COR-L47 (cell line): ENCODE measurements at places on chromosomes 12 and 14.

DNA sequence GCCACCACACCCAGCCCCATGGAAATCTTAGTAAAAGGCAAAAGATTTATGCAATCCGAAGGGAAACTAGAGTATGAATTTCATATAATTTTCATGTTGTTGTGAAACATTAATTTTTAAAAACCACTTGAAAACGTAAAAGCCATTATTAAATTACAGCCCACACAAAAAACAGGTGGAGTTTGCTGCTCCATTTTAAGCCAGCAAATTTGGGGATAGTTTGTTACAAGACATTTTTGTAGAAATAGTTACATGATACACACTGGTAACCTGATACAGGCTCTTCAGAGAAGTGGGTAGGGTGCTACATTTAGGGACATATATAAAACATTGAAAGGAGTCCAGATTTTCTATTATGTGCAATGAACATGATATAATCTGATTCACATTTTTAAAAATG is 17.6 kb downstream of the GNPTAB start:
- DNase-seq, result no peak

- no peak for DNase-seq
Observed at GRCh38 chr12:30134229-30134628, 350.5 kb upstream of the TMTC1 start.

DNA sequence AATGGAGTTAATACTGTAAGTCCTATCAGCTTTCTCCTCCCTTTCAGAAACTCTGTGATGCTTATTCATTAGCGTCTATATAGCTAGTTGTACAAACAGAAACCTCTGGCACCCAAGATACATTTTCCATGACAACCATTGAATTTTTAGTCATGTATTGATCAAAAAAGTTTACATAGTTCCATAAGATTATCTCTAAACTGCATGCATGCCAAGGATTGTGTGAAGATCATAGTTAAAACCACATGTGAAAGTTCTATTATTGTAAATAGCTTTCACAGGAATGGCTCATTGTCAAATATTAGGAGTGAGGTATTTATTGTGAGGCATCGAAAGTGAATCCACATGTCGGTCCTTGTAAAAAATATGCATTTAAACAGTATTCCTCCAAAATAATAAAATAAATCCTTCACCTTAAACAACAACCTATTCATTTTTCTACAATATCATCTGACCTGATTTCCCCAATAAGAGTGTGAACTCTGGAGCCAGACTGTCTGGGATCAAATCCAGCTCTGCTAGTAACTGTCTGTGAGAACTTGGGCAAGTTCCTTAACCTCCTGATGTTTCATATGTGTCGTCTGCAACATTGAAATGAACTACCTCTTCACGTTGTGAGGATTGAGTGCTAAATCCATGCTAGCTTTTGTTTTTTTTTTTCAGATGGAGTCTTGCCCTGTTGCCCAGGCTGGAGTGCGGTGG is 10.6 kb upstream of the CDKL1 start:
- DNase-seq, result no peak

GRCh38 chr14:67221248-67221981 is 19.8 kb upstream of the PALS1 start:
- no peak for DNase-seq

- no peak for DNase-seq
Observed at GRCh38 chr12:5913387-5913786, 31.7 kb downstream of the ANO2 start.

DNA sequence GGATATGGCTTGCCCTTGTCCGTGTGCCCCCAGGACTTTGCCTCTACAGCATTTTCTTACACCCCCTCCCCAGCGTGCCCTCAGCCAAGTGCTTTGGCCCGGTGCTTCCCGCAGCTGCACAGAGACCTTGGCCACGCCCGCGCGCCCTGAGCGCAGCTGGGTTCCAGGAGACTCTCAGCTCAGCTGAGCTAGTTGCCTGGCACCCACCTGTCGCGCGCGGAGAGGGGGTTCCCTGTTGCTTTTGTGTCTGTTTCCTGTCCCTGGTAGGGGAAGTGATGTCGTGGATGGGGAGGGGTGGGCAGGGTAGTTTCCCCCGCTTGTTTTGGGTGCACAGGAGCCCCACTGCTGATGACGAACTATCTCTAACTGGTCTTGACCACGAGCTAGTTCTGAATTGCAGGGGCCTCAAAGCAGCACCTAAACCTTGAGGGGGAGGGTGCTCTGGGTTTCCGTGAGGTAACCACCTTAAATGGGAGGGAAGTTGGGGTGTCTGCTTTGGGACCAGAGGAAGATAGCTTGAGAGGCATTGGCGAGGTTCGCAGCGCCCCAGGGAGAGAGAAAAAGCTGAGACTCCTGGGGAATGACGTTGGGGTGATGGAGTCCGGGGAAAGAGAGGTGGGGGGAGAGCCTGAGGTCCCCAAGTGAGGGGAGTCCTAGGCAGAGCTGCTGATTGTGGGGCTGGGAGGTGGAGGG is 1.5 kb downstream of the DIO3 start:
- peak; percentile 77 for DNase-seq

DNA sequence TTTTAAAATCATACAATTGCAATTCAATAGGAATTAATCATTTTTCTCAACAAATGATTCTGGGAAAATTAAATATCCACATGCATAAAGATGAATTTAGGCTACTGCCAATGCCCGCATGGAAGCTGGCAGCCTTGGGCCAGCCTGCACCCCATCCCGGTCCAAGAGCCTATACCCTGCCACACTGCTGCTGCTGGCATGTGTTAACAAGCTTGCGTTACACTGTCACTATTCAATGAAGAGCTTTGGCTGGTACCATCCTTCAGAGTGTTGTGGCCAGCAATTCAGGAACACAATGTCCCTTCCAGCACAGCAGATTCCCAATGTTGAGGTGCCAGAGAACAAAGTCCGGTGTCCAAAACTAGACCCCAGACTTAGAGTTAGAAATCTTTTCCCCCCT is 13.6 kb upstream of the TAS2R14 start:
- no peak for DNase-seq

- DNase-seq, result no peak
Observed at GRCh38 chr12:61095111-61095510, 1165.1 kb upstream of the USP15 start.

DNA sequence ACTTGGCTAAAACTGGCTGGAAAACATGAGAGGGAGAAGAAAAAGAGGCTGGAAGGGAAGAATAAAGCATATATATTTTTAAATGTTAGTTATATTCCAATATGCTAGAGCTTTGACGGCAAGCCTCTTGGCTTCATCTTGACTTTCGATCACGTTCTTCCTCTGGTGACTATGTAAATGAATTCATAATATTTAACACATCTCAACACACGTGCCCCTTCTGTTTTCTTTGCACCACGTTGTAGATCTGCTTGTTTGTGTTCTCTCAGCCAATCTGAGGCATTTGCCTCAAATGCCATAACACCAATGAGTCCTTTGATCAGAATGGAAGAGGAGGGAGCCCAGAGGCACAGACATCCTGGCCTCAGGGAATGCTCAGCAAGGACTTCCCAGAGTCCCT is 45.4 kb upstream of the TRIM9 start:
- DNase-seq, result no peak

DNA sequence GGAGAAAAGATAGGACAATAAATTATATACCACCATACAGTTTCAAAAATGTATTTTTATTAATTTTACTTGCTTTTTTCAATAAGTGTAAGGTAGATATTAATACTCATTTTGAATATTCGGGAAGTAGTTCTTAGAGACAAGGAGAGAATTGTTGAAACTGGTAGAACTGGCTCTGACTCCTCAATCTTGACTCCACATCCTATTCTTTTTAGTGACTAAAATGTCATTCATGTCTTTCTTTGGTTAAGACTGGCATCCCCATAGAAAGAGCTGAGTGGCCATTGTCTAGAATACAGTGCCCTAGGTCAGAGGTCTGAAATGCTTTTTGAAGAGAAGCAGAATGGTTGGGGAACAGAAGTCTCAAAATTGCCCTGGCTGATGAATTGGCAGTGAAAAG is 177.6 kb upstream of the LRIG3 start:
- no peak for DNase-seq

DNA sequence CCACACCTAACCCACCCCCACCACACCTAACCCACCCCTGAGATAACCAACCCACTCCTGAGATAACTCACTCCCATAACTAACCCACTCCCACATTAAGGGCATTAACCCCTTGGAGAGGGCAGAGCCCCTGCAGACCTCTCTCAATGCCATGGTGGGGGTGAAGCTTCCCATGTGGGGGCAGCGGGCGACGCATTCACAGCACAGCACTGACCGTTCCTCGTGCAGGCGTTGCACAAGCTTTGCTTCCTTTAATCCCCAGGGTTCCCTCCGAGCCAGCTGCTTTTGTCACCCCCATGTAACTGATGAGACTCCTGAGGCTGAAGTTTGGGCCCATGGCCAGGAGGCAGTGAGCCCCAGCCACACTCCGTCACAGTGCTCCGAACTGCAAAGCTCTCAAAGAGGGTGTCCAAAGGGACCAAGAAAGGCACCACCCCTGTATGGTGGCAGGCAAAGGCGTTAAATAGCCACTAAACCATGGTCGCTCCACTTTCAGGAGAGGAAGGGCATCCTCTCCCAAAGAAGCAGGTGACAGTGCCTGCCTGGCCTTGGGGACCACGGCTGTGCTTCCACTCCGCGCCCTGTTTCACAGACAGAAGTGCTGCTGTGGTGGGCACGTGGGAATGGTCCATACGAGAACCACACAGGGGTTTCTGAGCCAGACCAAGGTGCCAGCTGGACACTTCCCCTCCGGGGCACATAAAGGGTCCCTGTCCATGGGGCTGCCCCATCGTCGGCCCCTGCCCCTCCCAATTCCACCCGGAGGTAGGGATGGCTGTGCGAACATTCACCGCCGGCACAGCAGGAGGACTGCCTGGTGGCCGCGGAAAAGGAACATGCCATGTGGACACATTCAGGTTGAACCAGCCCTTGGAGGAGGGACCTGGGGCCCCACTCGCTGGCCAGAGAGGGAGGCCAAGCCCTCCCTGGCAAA is 28.3 kb downstream of the GALNT9 start:
- DNase-seq, result no peak

DNA sequence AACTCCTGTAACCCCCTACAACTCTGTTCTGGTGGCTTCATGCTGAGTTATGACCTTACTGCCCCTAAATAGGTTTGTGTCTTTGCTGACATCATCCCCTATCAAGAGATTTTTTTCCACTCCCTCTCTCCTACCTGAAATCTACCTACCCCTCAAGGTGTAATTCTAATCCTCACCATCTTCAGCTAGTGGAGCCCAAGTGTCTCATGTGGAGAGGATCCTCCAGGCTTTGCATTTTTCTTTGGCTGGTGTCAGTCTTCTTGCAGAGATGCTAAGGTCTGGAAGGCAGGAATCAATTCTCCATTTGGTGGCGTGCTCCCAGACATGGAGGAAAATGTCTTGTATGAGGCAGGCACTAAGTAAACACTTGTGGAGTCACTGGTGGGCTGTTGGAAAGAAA is 74.8 kb upstream of the PRMT8 start:
- no peak for DNase-seq

DNA sequence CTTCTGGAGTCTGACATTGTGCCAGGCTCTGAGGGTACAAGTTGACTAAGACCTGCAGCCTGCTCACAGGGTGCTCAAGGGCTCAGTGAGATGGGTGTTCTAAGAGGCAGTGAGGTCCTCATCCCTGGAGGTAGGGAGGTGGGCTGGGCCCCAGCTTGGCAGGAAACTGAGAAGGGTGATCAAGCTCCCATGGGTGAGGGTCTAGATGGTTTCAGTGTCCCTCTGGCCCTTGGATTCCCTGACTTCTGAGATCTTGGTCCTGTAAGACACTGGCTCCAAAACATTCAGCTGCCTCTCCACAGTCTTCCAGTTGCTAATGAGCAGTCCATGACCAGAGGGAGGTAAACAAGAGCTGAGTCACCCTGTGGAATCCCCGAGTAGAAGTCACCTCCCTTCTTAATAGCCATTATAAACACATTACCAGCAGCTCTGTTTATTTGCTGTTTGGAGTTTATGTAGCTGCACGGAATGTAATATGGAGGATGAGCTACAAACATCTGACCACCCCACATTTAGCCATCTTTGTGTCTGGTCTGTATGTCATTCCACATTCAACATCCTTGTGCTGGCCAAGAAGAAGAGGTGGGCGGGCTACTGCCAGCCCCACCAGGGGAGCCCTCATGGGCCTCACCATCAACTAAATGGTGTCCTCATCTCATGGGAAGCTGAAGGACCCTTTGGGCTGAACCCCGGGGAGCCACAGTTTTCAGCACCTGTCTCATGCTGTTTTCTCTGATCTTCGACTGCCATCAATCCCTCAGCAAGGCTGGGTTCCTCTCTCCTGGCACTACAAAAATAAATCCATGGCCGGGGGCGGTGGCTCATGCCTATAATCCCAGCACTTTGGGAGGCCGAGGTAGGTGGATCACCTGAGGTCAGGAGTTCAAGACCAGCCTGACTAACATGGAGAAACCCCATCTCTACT is 37.2 kb upstream of the BDKRB2 start:
- peak; percentile 20 for DNase-seq

- DNase-seq, result no peak
Observed at GRCh38 chr14:80291101-80291500, 79.8 kb upstream of the DIO2 start.

GRCh38 chr12:38956337-38956736 is 50.9 kb upstream of the CPNE8 start:
- DNase-seq, result no peak

- no peak for DNase-seq
Observed at GRCh38 chr14:86675059-86675458, 1145.1 kb downstream of the FLRT2 start.

- no peak for DNase-seq
Observed at GRCh38 chr14:74488786-74489397, 4.2 kb downstream of the NPC2 start.

DNA sequence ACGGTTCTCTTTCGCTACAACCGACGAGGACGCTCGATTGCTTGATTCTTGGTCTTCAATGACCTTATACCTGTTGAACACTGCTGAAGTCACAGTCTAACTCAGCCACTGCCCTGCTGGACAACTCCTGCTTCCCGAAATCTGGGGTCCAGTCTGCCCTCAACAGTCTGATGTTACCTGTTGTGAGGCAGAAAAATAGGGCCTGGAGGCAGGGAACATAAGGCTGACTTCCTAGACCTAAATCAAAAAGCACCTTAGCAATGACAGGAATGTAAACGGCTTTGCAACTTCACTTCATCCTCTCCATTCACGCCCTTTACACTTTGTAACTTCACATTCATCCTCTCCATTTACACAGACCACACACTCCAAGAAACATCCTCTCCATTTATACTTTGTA is 597 bp upstream of the GLTP start:
- no peak for DNase-seq

- no peak for DNase-seq
Observed at GRCh38 chr14:89963288-89963978, 7.7 kb downstream of the TDP1 start.

- DNase-seq, result no peak
Observed at GRCh38 chr12:106251631-106252455, 4.0 kb upstream of the CKAP4 start.

DNA sequence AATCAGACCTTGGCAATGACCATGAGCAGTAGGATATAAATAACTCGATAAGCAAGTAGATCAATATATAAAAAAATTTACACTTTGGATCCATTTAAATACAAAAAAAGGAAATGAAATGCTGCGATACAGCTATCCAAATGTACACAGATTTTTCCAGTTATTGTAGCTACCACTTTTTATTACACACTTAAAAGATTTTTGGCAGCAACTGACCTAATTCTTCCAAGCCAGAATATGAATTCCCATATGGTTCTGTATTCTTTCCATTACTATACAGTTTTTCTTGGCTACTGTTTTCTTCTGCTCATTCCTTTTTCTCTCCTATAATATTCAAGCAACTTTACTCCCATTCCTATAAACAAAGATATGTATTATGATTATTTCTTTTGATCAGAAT is 52.2 kb downstream of the TMTC1 start:
- DNase-seq, result no peak

- DNase-seq, result no peak
Observed at GRCh38 chr12:99916555-99916954, 68.2 kb downstream of the ANKS1B start.

GRCh38 chr12:1846421-1847405 is 26.3 kb downstream of the LRTM2 start:
- DNase-seq, result no peak
